ENCODE measurements at places on chromosomes 2 and 18.

GRCh38 chr18:77001041-77001440 lies 131.5 kb downstream of the MBP start:
- no peak for DNase-seq

- DNase-seq, result no peak
Measured at GRCh38 chr2:229879191-229879950, 42.4 kb downstream of the TRIP12 start.

- no peak for DNase-seq
Measured at GRCh38 chr2:74935975-74936391, 22.5 kb upstream of the POLE4 start.

DNA sequence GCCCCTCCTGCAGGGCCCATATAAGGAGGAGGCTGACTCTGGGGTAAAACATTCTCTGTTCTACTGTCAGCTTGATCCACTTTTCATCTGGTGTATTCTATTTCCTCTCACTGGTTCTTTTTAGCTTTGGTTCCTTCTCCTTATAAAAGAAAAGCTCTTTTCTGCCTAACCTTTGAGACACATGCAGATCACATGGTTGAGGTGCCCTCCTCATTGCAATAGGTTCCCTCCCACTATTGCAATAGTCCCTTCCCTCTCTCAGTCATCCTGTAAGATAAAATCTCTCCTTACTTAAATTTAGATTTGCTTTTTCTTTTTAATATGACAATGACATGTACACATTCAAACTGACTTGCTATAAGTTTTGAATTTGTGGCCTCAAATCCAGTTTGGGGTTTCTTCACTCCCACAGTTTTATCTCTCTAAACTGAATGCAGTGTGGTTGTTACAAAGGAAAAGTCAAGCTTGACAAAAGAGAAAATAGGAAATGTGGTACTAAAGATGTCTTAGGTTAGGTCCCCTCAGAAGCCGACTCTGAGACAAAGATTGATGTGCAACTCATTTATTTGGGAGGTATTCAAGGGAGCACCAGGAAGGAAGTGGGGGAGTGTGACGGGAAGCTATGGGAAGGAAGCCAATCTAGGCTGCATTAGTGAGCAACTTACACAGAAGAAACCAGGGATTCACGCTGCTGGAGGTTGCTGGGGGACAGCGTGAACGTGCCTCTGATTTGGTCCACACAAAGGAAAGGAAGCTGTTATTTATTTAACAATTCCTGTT lies 127.6 kb upstream of the LINC00305 start:
- DNase-seq, result no peak

GRCh38 chr2:3396920-3397559 lies 17.5 kb downstream of the TRAPPC12 start:
- DNase-seq, result no peak

- DNase-seq, result peak; percentile 70
Measured at GRCh38 chr18:77054606-77055428, 77.8 kb downstream of the MBP start.

- DNase-seq, result no peak
Measured at GRCh38 chr18:47458483-47458882, 207.0 kb upstream of the SKOR2 start.

DNA sequence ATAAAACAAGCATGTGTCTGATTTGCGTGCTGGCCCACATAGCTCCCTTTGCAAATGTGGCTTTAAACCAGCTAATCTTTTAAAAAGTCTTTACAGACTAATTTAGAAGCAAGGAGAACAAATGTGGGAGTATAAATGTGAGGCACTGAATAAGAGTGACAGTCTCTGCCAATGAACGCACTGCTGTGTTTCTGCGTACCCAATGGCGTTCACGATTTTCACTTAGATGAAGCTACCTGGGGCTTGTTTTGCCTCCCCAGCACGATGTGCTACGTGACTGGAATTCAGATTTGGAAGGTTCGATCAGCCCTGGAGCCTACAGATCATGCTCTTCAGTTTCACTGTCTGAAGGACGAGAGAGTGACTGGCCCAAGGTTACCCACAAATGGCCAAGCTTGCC lies 10.8 kb upstream of the CRACDL start:
- DNase-seq, result no peak

- no peak for DNase-seq
Measured at GRCh38 chr18:76953156-76953555, 130.8 kb downstream of the ZNF236 start.

DNA sequence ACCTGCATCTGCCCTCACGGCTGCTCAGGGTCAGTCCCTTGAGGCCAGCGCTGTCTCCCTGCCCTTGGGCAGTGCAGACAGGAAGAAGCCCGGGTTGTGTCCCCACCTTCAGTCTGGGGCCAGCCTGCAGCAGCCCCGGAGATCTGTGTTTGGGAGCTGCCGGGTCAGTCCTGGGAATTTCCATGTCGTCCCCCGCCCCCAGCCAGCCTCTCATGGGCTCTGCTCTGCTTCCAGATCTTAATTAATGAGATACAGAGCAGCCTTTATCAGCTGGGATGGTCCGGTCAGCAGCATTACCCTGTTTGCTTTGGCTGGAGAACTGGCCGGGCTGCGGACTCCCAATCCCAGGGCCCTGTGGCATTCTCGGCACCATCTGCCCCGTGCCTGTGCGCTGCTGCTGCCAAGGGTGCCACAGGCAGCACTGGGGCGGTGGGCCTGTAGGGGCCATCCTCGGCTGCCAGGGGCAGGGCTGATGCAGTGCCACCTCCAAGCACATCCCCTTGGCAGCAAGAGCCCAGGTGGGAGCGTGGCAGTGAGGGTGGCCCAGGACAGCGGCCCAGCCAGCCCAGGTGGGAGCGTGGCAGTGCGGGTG lies 2.4 kb downstream of the BOK start:
- DNase-seq, result no peak

GRCh38 chr2:79039944-79040343 lies 14.4 kb downstream of the REG3G start:
- no peak for DNase-seq

DNA sequence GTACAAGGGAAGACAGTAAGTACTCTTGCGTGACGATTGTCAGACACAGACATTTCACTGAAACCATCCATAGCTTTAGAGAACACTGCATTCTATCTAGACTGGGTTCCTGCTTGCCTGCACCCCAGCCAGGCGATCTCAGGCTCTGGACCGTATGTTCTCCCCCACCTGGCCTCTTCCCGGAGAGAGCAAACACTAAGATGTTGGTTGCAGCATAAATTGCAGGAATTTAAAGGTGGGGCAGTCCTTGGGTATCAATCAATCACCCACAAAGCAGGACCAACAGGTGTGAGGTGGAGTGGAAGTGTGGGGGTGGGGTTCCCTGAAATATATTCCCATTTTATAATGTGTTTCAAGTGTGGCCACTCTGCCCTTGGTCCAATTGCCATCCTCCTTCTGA lies 103.6 kb upstream of the TGFA start:
- no peak for DNase-seq

GRCh38 chr2:102801098-102801718 lies 39.4 kb downstream of the TMEM182 start:
- DNase-seq, result no peak

DNA sequence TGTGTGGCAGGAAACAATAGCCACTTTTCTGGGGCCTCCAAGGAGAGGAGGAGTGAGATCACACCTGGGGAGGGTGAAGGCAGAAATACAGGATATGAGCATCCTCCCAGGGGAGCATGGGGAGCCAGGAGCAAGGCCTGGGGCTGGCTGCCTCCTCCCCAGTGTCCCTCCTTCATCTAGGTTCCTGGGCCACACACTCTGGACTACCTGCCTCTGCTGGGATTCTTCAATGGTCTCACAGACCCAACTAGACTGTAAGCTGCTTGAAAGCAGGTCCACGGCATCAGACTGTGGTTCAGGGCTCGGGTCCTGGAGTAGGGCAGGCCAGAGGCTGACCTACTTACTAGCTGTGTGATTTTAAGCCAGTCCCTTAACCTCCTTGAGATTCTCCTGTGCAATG lies 94.0 kb downstream of the MCFD2 start:
- DNase-seq, result no peak

DNA sequence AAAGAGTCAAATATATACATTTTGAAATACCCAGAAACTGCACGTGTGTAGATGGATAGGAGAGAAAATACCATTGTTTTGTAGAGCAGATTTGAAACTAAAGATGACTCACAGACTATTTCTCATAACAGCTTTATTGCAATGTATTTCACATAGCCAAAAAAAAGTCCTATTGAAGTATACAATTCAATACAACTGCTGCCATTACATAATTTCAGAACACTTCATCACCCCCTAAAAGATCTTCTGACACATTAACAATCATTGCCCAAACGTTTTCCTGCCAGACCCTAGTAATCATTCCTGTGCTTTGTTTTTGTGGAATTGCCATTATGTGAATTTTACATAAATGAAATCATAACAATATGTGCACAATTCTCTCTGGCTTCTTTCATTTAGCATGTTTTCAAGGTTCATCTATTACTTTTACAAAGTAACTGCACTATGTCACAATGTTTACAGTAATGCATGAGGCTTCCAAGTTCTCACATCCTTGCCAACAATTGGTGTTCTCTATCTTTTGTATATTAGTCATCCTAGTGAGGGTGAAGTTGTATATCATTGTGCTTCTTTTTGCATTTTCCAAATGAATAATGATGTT lies 378.6 kb upstream of the CWC22 start:
- DNase-seq, result no peak

DNA sequence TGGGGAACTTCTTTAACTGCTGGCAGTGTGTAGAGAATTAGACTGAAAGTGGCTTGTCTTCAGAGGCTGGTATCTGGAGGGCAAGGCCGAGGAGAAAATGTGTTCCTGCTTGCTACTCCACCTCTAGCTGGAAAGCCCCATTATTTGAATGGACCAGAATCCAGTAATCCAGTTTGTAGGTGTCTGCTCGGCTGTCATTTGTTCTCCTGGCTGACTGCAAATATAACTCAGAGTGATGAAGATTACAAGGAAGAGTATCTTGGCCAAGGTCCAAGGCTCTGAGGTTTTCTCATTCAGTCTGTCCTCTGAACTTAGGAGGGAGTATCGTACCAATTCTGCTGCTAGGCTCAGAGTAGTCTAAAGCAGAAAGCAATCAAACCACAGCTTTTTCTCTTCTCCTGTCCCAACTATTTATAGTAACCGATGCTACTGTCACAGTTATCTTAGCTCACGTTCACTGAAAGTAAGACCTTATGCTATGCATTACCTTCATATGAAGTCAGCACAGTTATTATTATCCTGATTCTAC lies 228.6 kb downstream of the SETBP1 start:
- no peak for DNase-seq
